ENCODE measurements at places on chromosomes 11 and 22. TPM values are rescaled to one million over a fixed set of nuclear protein-coding genes. Genes with fewer than 3 reads are reported as not detected.

DNA sequence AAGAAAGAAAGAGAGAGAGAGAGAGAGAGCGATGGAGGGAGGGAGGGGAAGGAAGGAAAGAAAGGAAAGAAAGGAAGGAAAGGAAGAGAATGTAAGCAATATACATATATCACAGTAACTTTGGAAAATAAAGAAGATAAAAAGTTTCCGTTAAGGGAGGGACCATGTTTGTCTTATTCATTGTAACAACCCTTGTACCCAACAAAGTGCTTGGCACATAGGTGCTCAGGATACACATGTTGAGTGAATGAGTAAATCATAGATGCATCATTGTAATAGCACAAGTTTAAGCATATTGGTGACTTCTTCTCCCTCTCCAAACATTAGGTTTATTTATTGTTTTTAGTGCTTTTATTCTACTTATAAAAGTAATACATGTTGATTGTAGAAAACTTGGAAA is 39.7 kb upstream of the ZNRF3 start:
- H3K36me3 ChIP-seq: no peaks in the 10 kb centered on the region
- no peak overlapping the region for H3K4me3 ChIP-seq
- H3K27me3 ChIP-seq: no peaks in the 10 kb centered on the region
- H3K4me1 ChIP-seq: no peaks in the 10 kb centered on the region
- no peak for DNase-seq

Gene DDI1
- total RNA-seq: not detected

Gene MUC15
- not detected for total RNA-seq

Gene KCTD21
- total RNA-seq: 13.1 TPM

DNA sequence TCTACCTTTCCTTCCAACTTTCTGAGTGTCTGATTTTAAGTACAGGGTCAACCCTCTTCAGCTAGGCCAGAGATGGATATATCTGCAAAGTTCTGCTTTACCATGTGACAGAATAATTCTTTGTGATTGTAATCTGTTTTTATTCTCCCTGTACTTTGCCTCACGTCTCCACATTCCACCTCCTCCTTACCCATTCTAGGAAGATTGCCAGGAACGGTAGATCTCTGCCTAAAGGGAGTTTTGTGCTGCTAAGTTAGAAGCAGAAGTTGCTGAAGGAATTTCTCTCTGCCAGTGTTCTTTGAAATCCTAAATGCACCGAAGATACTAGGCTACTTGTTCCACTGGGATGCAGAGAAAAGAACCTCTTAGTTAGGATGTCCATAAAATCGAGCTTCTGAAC is 20.7 kb upstream of the FAM181B start:
- no peaks in the 10 kb centered on the region for H3K4me1 ChIP-seq
- no peak overlapping the region for H3K27ac ChIP-seq
- H3K27me3 ChIP-seq: peaks cover 23% of the 10 kb centered on the region
- no peaks in the 10 kb centered on the region for H3K36me3 ChIP-seq
- H3K4me3 ChIP-seq: no peak overlapping the region

Gene NPAT
- 9.6 TPM for total RNA-seq

GRCh38 chr11:125514336-125515101 is 18.5 kb upstream of the FEZ1 start:
- no peaks in the 10 kb centered on the region for H3K4me1 ChIP-seq
- DNase-seq: peak; percentile 36
- H3K27me3 ChIP-seq: 0 out of 2 replicates have a peak, but pooled peaks cover 3% of the 10 kb centered on the region
- H3K27ac ChIP-seq: no peak overlapping the region

DNA sequence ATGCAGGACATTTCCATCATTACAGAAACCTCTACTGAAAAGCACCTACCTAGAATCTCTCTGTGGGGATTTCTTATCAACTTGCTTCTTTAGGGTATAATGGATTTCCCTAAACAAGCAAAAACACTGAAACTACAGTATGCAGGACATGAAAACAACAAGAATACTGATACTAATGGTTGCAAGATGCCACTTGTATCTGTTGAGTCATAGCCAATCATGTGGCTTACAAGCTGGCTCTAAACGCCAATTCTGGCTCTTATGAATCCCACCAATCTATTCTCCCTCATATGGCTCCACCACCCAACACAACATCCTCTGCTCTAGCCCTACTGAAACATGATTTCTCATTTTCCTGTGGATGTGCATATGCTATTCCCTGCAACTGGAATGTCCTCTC is 22.6 kb downstream of the TENM4 start:
- H3K36me3 ChIP-seq: no peaks in the 10 kb centered on the region
- no peak overlapping the region for H3K27ac ChIP-seq
- no peak for DNase-seq
- H3K4me1 ChIP-seq: peaks cover 30% of the 10 kb centered on the region

DNA sequence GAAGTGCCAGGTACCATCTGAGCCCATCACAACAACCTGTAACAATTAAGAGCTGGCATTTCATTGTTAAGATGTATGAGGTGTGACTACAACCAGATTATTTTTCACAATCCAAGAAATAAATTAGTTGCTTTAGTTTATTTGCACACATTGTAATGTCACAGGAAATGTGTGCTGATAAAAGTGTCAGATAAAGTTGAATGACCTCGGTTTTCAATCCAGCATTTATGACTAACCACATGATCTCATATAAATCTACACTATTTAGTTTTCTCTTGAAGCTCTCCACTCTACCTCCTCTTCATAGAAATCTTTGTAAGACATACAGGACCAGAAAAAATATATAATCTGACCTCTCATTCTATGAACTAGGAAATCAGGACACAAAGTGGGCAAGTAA is 166.2 kb downstream of the PGR start:
- no peak overlapping the region for H3K4me3 ChIP-seq
- DNase-seq: no peak
- H3K27me3 ChIP-seq: no peaks in the 10 kb centered on the region
- no peaks in the 10 kb centered on the region for H3K36me3 ChIP-seq

Gene OR8D1
- total RNA-seq: not detected

Gene TRIM49
- not detected for total RNA-seq

DNA sequence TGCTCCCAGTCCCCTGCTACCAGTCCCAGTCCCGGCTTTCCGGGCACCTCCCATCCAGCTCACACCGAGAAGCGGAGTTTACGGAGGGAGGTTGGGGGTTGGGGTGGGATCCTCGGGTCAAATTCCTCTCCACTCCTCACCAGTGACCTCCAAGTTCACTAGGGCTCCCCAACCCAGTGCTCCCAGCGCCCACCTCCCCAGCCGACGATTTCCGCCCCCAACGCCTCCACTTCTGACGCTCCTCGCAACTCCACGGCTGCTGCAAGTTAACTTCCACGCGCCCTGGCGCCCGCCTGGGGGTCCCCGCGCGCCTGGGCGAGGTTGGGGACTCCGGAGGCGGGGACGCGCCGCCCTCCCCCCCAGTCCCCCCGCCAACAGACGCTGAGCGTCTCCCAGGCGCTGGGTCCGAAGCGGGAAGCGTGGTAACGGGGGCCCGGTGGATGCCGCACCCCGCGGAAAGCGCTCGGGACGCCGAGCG is 526 bp downstream of the TPST2 start:
- peak; percentile 61 for DNase-seq
- peak overlapping the region; percentile 28 for H3K27ac ChIP-seq
- H3K4me1 ChIP-seq: peaks cover 16% of the 10 kb centered on the region
- H3K4me3 ChIP-seq: peak overlapping the region; percentile 89
- H3K36me3 ChIP-seq: no peaks in the 10 kb centered on the region

- peaks cover 13% of the 10 kb centered on the region for H3K4me1 ChIP-seq
- H3K27me3 ChIP-seq: peaks cover 18% of the 10 kb centered on the region
- H3K4me3 ChIP-seq: no peak overlapping the region
These were observed 26.3 kb upstream of the CSF2RB start for GRCh38 chr22:36887162-36887561.

- H3K36me3 ChIP-seq: no peaks in the 10 kb centered on the region
- no peaks in the 10 kb centered on the region for H3K27me3 ChIP-seq
- H3K27ac ChIP-seq: peak overlapping the region; percentile 99
- H3K4me3 ChIP-seq: peak overlapping the region; percentile 31
These were observed 127.0 kb downstream of the MRTFA start for GRCh38 chr22:40509401-40510134.

- no peak overlapping the region for H3K27ac ChIP-seq
- H3K27me3 ChIP-seq: peaks cover under 1% of the 10 kb centered on the region
These were observed 44.9 kb upstream of the VSTM5 start for GRCh38 chr11:93895106-93895862.
